ENCODE measurements at places on chromosomes 11 and 22.

GRCh38 chr11:75502138-75502537 lies 23.6 kb downstream of the GDPD5 start:
- peak; percentile 21 for DNase-seq

DNA sequence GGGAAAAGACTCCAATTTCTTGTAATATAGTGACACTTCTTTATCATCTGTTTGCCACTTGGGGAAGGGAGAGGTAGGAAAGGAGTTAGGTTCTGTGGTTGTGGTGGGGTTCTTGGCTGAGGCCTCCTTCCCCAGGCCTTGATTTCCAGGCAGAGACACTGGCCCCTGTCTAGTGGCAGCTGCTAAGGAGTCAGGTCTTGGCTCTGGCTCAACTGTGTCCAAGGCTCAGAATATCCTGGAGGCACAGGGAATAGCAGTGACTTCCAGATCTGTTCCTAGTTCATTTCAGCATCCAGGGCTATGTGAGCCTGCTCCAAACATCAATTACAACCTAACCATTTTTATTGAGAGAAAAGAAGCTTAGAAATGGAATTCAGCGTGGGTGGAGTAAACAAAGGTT lies 29.5 kb downstream of the PPFIBP2 start:
- no peak for DNase-seq

DNA sequence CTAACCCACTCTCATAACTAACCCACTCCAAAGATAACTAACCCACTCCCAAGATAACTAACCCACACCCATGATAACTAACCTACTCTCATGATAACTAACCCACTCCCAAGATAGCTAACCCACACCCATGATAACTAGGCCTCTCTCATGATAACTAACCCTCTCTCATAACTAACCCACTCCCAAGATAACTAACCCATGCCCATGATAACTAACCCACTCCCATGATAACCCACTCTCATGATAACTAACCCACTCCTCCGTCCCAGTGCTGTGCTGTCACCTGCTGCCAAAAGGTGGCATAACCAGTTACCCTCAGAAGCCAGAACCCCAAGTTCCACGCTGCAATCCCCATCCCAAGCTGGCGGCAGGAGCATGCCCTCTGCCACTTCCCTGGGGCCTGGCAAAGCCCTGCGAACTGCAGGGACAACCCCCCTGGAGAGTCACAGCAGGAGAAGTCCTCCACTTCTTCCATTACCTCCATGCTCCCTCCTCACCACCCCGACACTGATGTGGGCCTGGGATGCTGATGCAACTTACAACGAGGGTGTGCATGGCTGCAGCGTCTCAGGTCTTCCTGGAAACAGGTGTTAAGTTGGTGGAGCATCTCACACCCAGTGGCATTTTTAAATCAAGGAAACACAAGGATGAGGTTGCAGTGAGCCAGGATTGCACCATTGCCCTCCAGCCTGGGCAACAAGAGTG lies 30.8 kb upstream of the CELSR1 start:
- DNase-seq = no peak

DNA sequence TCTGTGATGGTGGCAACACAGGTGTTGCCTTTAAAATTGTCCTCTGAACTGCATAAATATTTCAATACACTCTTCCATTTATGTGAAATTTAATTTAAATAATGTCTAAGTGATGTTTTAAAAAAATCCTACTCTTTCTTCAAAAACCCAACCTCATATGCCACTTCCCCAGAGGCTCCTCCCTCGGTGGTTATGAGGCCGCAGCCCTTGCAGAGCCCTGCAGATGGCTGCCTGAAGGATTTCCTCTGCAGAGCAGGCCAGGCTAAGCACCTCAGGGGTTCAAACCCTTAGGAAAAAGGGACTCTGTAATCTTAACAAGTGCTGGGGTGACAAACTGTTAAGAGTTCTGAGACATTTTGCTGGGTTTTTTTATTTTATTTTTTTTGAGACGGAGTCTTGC lies 25.2 kb downstream of the MORC2 start:
- DNase-seq = no peak

- DNase-seq = no peak
These were observed 252.1 kb upstream of the PITPNB start for GRCh38 chr22:28171115-28171514.

DNA sequence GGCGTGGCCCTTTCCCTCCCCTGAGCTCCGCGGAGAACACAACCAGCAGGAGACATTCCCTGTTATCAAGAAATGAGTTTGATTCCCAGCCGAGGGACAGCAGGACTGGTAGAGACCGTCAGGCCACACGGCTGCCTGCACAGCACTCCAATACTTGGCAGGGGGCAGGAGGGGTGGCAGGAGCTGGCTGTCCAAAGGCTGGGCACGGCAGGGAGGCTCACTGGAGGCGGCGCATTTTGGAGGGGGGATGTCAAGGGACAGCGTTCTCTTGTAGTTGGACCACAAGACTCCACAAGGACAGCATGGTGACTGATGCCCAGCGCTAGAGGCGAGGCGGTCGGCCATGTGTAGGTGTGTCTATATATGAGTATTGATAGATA lies 66.7 kb upstream of the A4GALT start:
- DNase-seq = no peak

GRCh38 chr22:32649515-32650200 lies 151.8 kb upstream of the TIMP3 start:
- DNase-seq = peak; percentile 88

GRCh38 chr11:78426845-78427244 lies 9.2 kb upstream of the GAB2 start:
- no peak for DNase-seq

DNA sequence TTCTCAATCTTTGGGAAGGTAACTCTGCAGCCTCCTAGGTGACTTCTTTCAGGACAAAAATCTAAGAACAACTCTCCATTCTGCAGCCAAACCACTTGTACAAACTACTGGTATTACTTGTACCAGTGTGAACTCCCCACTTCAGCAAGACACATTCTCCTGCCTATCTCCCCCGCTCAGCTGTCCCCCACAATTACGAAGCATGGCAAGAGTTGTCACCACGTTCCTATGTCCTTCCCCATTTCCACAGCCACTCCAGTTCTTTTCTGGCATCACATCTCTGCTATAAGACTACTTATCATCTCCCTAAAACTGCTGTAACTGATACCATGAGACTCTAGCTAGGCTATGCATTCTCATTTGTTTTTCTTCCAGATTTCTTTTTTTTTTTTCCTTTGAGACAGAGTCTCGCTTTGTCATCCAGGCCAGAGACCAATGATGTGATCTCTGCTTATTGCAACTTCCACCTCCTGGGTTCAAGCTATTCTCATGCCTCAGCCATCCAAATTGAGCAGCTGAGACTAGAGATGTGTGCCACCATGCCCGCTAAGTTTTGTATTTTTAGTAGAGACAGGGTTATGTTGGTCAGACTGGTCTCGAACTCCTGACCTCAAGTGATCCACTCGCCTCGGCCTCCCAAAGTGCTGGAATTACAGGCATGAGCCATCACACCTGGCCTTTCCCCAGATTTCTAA lies 71.9 kb upstream of the CDON start:
- DNase-seq = no peak

DNA sequence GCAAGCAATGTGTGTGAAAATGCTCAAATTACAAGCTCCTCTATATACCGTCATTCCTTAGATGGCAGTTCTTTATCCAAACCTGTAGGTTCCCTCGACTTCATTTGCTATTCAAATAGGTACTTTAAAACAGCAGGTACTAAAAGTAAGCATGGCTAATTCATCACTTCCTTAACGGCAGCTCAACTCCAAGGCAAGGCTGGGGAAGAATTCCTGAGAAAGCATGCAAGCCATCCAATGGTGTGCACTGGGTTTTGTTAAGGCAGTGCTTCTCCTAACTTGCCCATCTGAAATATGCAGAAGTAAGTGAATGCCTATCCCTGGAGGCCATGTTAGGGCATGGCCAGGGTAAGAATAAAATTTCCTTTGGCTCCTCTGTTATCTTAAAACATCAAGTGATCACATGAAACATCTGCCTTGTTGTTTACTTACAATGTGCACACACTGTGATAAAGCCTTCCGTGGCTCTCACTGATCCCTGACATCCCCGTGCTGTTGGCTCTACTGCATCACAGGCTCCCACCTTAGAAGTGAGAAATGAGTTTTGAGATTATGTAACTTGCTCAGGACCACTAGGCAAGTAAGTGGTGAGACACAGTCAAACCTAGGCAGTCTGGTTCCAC lies 52.1 kb downstream of the SMCO4 start:
- no peak for DNase-seq

DNA sequence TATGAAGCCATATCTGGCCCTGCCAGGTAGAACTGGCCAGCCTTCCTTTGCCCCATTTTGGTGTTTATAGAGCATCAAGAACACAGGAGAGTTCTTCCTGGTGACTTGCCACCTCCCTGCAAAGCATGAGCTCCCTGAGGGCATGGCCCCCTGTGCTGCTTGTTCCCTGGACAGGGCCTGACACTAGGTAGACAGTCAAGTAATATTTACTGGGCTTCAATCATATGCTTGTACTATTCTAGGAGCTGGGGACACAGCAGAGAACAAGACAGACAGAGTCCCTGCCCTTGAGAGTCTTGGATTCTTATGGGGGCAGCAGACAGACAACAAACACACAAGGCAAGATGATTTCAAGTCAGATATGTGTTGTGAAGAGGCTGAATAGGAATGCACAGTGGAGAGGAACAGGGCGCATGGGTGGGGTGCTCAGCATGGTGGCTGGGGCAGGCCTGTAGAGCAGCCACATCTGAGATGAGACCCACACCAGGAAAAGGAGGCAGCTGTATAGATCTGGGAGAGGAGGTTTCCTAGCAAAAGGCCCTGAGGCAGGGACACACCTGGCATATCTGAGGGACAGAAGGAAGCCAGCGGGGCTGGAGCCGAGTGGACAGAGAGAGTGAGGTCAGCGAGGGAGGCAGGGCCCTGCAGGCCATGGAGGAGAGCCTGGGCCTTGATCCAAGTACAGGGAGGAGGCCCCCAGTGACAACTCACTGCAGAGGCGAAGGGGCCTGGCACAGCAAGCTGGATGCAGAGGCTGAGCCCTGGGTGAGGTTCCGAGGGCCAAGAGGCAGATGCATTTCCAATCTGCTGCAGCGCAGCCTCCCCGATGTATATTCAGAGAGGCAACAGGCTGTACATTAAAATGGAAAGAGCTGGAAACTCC lies 10.2 kb upstream of the CBX6 start:
- DNase-seq = peak; percentile 51

GRCh38 chr11:120675171-120675570 lies 163.6 kb downstream of the GRIK4 start:
- DNase-seq = no peak

GRCh38 chr11:2699185-2699530 lies 636 bp downstream of the KCNQ1OT1 start:
- DNase-seq = peak; percentile 38

DNA sequence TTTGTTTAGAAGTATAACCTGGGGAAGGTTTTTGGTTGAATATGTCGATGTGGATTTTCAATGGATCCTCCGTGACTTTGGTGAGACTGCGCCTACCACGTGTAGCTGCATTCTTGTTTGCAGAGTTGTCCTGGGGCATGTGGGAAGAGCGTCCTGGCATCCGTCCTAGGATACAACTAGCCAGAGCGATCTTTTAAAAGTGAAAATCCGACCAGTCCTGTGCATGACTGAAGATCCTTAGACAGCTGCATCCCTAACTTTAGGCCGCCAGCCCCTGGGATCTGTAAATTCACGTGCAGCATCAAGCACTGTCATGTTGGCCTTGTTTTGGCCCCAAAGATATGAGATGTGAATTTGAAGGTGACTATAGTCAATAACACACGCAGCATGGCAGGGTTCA lies 22.4 kb upstream of the THY1 start:
- DNase-seq = peak; percentile 63

- no peak for DNase-seq
These were observed 46.8 kb downstream of the MACROD1 start for GRCh38 chr11:64118876-64119665.

Data from EH (cell line).